Naive thymus-derived CD8-positive, alpha-beta T cell (primary cell): ENCODE measurements at places on chromosomes 16 and 17. TPM values are rescaled to one million over a fixed set of nuclear protein-coding genes. Genes with fewer than 3 reads are reported as not detected.

The PPY gene
- not detected for total RNA-seq

DNA sequence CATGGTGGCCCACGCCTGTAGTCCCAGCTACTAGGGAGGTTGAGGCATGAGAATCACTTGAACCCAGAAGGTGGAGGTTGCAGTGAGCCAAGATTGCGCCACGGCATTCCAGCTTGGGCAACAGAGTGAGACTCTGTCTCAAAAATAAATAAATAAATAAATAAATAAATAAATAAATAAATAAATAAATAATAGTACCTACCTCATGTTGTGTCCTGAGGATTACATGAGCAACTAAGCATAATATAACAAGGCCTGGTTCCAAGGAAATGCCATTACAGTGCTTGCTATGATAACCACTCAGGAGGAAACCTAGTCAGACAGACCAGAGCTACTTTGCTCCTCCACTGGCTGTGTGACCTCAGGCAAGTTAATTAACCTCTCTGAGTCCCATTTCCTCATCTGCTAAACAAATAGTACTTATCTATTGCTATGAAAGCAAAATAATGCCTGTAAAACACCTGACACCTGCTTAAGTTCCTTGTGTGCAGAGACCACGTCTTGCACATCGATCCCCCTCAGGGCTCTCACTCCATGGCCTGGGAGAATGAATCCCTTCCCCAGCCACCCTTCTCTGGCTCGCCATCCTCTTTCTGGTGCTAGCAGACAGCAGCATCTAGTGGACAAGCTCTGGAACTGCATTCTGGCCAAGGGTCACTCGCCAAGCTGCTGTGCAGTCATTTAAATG, 7.5 kb downstream of the EPOP start:
- H3K4me1 ChIP-seq, result peaks cover 7% of the 10 kb centered on the region
- DNase-seq, result peak; percentile 54
- no peak overlapping the region for H3K4me3 ChIP-seq

- H3K36me3 ChIP-seq, result no peaks in the 10 kb centered on the region
- H3K4me1 ChIP-seq, result no peaks in the 10 kb centered on the region
- H3K4me3 ChIP-seq, result no peak overlapping the region
- DNase-seq, result no peak
These were observed 380.9 kb downstream of the SOX9 start for GRCh38 chr17:72501404-72502370.

The WNT9B gene
- total RNA-seq, result not detected

The CDC27 gene
- total RNA-seq, result 70.7 TPM

DNA sequence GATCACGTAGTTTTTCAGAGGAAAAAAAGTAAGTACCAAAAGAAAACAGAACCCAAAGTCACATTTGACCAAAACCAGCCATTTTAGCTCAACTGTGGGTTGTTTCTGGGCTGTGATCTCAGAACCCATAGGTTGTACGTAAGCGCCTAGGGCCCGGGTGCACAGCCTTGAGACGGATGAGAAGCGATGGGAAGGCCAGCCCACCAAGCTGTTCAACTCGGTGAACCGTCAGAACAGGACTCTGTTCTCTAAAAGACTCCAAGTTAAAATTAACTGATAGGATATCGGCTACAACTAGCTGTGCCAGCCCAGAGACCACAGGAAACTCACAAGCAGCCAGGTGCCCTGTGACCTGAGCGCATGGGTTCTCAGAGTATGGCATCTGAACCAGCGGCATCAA, 28.3 kb downstream of the USP22 start:
- no peaks in the 10 kb centered on the region for H3K27me3 ChIP-seq
- H3K4me3 ChIP-seq, result no peak overlapping the region
- peaks cover 19% of the 10 kb centered on the region for H3K36me3 ChIP-seq
- H3K4me1 ChIP-seq, result no peaks in the 10 kb centered on the region
- DNase-seq, result no peak
